Stomach (tissue), 19 donors: ENCODE measurements at places on chromosomes 6 and 20. TPM values are rescaled to one million over a fixed set of nuclear protein-coding genes. Genes with fewer than 3 reads are reported as not detected.

GRCh38 chr6:48611332-48611731 lies 500.3 kb upstream of the PTCHD4 start:
- no peak for DNase-seq
- H3K36me3 ChIP-seq: no peaks in the 10 kb centered on the region
- no peaks in the 10 kb centered on the region for H3K27me3 ChIP-seq
- H3K4me1 ChIP-seq: no peaks in the 10 kb centered on the region

Gene SLC24A3
- 5.5 TPM for total RNA-seq

GRCh38 chr20:4102381-4102780 lies 87.0 kb upstream of the RNF24 start:
- no peak overlapping the region for H3K4me3 ChIP-seq
- no peaks in the 10 kb centered on the region for H3K27me3 ChIP-seq
- no peak overlapping the region for H3K27ac ChIP-seq
- no peaks in the 10 kb centered on the region for H3K36me3 ChIP-seq
- no peak for DNase-seq

Gene SSTR4
- not detected for total RNA-seq

Gene RNF114
- total RNA-seq: 29.5 TPM

GRCh38 chr20:63232235-63233060 lies 3.3 kb upstream of the BIRC7 start:
- H3K4me3 ChIP-seq: no peak overlapping the region
- no peak for DNase-seq
- H3K36me3 ChIP-seq: no peaks in the 10 kb centered on the region
- H3K27me3 ChIP-seq: peaks cover 36% of the 10 kb centered on the region
- H3K4me1 ChIP-seq: no peaks in the 10 kb centered on the region
- H3K27ac ChIP-seq: no peak overlapping the region

DNA sequence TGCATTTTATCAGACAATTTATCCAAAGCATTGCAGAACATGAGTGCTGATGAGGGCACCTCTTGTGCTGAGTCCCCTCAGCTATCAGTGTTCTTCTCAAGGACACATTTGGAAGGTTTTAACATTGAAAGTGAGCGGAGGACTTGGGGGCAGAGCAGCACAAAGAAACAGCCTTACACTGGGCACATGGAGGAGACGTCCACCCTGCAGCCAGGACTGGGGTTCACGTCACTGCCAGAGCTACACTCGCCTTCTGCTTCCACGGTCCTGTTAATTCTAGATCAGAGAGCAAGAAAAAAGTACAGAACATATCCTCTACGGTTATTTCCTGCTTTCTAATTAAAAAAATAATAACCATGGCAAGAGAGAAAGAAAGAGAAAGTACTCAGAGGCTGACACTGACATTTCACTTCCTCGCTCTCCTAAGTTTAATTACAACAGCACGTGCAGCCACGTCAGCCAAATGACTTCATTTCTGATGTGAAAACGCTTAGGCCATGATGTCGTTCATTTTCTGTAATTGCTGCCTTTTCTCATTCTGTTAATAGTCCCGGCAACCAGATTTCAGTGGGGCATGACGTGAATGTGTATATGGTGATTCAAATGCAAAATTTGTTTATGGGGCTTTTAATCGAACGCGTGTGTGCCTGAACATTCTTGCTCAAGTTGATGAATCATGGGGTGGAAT lies 5.1 kb downstream of the PRND start:
- no peaks in the 10 kb centered on the region for H3K27me3 ChIP-seq
- peak; percentile 69 for DNase-seq
- H3K4me1 ChIP-seq: peaks cover 3% of the 10 kb centered on the region
- no peaks in the 10 kb centered on the region for H3K36me3 ChIP-seq
- no peak overlapping the region for H3K4me3 ChIP-seq

DNA sequence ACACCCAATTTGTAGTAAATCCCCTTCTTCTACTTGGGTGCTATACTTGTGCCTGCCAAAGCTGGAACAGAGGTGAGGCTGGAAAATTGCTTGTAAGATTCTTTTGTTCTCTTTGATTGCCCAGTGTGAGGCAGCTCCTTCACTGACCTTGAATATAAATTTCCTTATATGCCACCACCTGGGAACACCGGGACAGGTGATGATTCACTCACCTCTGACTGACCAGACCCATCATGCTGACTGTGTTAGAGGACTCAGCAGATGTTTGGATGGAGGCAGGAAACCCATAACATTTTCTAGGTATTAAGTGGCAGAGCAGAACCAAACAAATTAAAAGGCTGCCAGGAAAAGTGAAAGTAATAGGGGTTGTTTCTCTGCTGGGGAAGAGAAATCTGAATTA lies 120.9 kb downstream of the GRM1 start:
- H3K27me3 ChIP-seq: no peaks in the 10 kb centered on the region
- no peak overlapping the region for H3K4me3 ChIP-seq
- DNase-seq: no peak
- H3K36me3 ChIP-seq: no peaks in the 10 kb centered on the region
- no peaks in the 10 kb centered on the region for H3K4me1 ChIP-seq

DNA sequence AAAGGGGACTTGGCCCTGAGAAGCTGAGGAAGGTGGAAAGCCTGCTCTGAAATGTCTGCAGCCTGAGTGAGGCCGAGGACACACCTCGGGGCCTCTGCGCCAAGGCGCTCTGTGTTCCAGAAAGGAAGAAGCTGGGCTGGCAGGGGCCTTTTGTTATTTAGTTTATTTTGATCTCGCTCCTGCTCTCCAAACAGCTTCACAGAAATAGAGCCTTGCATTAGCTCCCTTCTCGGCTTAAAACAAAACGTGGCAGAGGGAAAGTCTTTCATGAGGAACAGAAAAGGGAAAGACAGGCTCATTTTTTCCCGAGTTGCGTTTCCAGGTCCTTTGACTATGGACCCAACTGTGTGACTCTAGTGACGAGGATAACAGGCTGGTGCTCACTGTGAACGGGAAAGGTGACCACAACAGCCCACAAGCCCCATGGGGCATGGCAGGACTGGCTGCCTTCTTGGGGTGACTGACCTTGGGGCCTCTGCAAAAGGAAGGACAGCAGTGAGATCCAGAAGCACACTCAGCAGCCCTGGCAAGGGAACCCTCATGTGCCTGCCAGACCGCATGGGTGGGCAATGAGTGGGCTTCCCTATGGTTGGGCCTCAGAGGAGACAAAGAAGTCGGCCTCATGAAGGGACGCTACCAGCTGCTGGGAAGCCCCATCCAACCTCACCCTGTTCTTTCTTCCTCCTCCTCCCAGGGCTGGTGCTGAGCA lies 18.7 kb downstream of the LEMD2 start:
- no peak overlapping the region for H3K4me3 ChIP-seq
- peaks cover 37% of the 10 kb centered on the region for H3K36me3 ChIP-seq
- DNase-seq: no peak
- H3K27me3 ChIP-seq: no peaks in the 10 kb centered on the region
- peak overlapping the region; percentile 50 for H3K27ac ChIP-seq

- H3K27me3 ChIP-seq: no peaks in the 10 kb centered on the region
- H3K4me3 ChIP-seq: no peak overlapping the region
- H3K36me3 ChIP-seq: peaks cover 10% of the 10 kb centered on the region
- no peaks in the 10 kb centered on the region for H3K4me1 ChIP-seq
Measured at GRCh38 chr6:16635810-16636602, 125.3 kb downstream of the ATXN1 start.

GRCh38 chr6:34813028-34813713 lies 21.3 kb downstream of the BLTP3A start:
- no peak for DNase-seq
- H3K27me3 ChIP-seq: no peaks in the 10 kb centered on the region
- no peaks in the 10 kb centered on the region for H3K36me3 ChIP-seq
- no peak overlapping the region for H3K4me3 ChIP-seq
- H3K27ac ChIP-seq: no peak overlapping the region

Gene SNRPB2
- not detected for total RNA-seq
